ENCODE measurements at places on chromosomes 12 and 14. TPM values are rescaled to one million over a fixed set of nuclear protein-coding genes. Genes with fewer than 3 reads are reported as not detected.

Gene SIX4
- total RNA-seq: 28.8 TPM

Gene FOS
- 98.6 TPM for total RNA-seq

Gene CCDC196
- total RNA-seq: not detected

Gene PPM1H
- 4.6 TPM for total RNA-seq

Gene KRT2
- total RNA-seq: not detected

Gene MAPK1IP1L
- 125 TPM for total RNA-seq

Gene MAP1LC3B2
- 1.5 TPM for total RNA-seq

DNA sequence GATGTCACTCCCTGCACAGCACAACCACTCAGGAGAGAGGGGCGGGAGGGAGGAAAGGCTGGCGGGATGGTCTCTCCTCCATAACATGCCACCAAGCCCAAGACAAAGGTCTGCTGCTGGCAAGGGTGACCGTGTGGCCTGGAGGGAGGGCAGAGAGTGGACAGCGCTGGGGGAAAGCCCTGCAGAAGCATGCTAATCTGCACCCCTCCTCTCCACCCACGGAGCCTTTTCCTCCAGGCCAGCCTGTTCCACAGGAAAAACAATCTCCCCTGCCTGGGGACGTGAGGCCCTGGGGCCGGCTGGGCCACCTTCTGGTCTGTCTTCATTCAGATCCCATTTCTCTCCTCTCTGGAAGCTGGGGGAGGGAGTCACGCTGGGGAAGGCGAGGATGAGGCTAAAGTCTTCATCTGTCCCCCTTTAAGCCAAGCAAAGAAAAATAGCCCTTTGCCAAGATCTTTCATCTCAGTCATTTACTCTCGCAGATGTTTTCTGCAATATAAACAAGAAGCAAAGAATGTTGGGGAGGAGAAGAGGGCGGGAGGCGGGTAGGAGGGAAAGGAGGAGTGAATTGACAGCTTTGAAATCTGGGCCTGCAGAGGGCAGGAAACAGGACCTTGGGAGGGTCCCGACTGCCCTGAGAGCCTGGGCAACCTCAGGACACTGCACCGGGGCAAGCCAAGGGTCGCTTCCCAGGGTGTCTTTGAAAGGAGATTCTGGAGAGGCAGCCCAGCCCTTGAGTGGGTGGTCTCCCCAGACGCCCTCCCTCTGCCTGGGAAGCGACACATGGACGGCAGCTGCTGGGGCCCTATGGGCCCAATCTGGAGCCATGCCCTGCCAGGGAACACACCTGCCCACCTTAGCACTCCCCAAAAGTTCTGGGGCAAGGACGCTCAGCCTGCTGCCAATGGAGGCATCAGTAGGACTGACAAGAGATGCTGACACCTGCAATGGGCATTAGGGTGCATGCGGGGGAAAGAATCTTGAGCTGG, 133.6 kb downstream of the ZFP36L1 start:
- H3K4me3 ChIP-seq: no peak overlapping the region
- no peaks in the 10 kb centered on the region for H3K36me3 ChIP-seq

GRCh38 chr12:89484470-89484869, 40.1 kb downstream of the GALNT4 start:
- no peaks in the 10 kb centered on the region for H3K27me3 ChIP-seq
- no peaks in the 10 kb centered on the region for H3K36me3 ChIP-seq
- no peak overlapping the region for H3K4me3 ChIP-seq
- no peak overlapping the region for H3K27ac ChIP-seq
- H3K4me1 ChIP-seq: peaks cover 9% of the 10 kb centered on the region

DNA sequence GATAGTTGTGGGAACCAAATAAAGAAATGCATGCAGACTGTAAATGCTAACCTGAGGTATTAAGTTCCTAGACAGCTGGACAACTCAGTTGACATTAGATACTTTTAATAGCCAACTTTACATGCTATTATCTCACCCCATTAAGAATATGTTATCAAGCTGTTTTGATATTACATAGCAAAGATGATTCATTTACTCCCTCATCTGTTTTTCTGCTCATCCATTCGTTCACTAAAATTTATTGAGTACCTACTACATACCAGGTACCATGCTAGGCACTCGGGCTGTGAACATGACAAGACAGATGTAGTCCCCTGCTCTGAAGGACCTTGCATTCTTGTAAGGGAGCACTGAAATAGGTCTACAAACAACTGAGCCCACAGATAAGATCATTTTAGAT, 192.4 kb downstream of the DACT1 start:
- DNase-seq: no peak
- H3K4me1 ChIP-seq: no peaks in the 10 kb centered on the region
- no peak overlapping the region for H3K4me3 ChIP-seq
- no peak overlapping the region for H3K27ac ChIP-seq
- H3K27me3 ChIP-seq: no peaks in the 10 kb centered on the region

DNA sequence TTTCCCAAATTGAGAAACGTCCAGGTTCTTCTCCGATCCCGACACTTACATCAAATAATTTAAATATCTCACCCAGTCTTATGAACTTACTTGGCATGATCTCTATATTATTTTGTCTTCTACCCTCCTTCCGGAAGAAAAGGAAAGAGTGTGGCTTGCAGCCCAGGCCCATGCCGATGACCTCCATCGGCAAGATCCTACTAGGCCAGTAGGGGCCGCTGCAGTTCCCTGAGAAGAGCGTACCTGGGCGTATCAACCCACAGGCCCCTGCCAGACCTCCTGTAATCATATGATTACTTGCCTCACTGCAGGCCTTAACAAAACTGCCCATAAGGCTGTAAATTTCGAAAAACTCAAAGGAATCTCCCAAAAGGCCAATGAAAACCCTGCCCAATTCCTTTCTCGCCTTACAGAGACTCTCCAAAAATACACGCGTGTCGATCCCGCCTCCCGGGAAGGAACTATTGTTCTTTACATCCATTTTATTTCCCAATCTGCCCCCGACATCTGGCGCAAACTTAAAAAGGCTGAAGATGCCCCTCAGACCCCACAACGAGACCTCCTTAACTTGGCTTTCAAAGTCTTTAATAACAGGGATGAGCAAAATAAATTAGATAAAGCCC, 69.6 kb downstream of the MOK start:
- peak; percentile 91 for DNase-seq
- H3K36me3 ChIP-seq: no peaks in the 10 kb centered on the region
- H3K4me3 ChIP-seq: no peak overlapping the region
- no peak overlapping the region for H3K27ac ChIP-seq

DNA sequence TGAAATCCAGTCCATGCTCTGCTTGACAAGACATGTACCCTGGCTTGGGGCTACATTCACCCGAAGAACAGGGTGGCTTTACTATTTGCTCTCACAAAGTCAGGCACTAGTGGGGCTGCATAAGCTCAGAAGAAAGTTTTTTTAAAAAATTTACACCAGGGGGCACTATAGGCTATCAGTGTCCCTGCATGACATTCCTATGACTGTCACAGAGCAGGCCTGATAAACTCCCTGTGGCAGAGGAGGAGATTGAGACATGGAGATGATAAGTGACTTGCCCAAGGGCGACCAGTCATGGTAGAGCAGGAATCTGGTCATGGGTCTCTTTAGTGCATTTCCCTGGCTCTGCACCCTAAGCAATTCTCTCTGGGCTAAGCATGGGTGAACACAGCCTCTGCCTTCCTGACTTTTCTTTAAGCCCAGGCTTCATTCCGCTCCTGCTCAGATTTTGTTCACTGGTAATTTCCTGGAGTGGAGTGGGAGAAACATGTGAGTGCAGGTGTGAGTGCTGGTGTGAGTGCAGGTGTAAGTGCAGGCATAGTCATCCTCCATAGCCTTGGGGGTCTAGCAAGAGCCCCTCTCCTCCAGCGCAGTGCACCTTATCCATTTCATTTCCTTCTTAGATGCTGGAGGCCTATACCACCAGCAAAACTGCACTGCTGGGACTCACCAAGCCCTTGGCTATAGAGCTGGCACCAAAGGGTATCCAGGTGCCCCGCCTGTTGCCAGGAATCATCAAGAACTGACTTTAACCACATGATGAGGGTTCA, 91.6 kb downstream of the DHRS2 start:
- no peak overlapping the region for H3K4me3 ChIP-seq
- no peaks in the 10 kb centered on the region for H3K27me3 ChIP-seq
- no peak overlapping the region for H3K27ac ChIP-seq

DNA sequence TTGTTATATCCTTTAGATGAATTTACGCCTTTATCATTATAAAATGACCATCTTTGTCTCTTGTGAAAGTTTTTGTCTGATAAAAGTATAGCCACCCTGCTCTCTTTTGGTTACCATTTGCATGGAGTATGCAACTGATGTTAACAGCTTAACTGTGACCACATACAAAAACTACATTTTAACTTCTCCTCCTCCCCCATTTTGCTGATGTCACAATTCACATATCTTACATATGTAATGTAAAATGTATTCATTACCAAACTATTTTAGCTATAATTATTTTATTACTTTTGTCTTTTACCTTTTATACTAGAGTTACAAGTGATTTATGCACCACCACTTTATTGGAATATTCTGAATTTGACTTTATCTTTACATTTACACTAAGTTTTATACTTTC, 184.5 kb upstream of the NPAS3 start:
- no peaks in the 10 kb centered on the region for H3K27me3 ChIP-seq
- H3K27ac ChIP-seq: no peak overlapping the region
- DNase-seq: no peak

- no peak overlapping the region for H3K4me3 ChIP-seq
- H3K4me1 ChIP-seq: peaks cover 11% of the 10 kb centered on the region
- peak; percentile 73 for DNase-seq
- H3K36me3 ChIP-seq: no peaks in the 10 kb centered on the region
Measured at GRCh38 chr12:98373025-98373554, 142.3 kb upstream of the TMPO start.

GRCh38 chr14:73741386-73741875, 27.2 kb upstream of the PNMA1 start:
- peaks cover 31% of the 10 kb centered on the region for H3K4me1 ChIP-seq
- no peaks in the 10 kb centered on the region for H3K27me3 ChIP-seq
- peak; percentile 60 for DNase-seq

DNA sequence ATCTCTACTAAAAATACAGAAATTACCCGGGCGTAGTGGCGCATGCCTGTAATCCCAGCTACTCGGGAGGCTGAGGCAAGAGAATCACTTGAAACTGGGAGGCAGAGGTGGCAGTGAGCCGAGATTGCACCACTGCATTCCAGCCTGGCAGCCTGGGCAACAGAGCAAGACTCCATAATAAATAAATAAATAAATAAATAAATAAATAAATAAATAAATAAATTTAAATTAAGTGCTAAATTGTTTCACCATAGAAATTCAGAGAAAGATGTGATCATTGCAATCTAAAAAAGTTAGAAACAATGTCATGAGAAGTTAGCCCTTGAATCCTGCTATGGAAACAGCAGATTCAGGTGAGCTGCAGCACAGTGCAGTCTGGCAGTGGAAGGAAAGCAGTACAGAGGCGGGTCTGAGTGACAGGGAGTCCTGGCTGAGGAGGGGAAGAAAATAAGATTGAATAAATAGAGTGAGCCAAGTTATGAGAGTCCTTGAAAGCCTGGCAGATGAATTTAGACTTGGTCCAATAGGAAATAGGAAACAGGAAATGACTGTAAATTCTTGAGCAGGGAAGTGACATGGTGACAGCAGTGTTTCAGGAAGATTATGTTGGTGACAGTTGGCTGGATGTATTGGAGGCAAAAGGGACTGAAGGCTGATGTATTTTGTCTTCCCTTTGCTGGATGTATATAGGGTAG, 241.5 kb downstream of the GXYLT1 start:
- DNase-seq: no peak
- H3K27me3 ChIP-seq: no peaks in the 10 kb centered on the region
- no peak overlapping the region for H3K27ac ChIP-seq

DNA sequence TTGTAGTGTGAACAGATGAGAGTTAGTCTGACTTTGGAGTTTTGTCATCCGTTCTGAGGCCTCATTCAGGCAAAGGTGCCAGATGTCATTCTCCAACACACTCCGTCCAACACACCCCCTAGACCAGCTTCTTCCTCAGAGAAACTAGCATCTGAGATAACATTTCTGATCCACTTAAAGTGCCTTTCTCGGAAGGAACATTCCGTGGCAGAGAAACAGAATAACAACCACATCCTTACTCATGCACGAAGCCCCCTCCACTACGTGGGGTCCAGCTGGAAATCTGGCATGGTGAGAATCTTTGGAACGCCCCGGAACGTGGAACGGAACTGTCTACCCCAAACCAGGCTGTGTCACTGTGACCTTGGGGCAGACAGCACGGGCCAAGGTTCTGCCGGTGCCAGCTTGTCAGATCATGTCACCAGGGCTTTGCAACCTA, 17.0 kb upstream of the BCL7A start:
- H3K27me3 ChIP-seq: no peaks in the 10 kb centered on the region
- peaks cover 6% of the 10 kb centered on the region for H3K4me1 ChIP-seq
- no peak for DNase-seq

DNA sequence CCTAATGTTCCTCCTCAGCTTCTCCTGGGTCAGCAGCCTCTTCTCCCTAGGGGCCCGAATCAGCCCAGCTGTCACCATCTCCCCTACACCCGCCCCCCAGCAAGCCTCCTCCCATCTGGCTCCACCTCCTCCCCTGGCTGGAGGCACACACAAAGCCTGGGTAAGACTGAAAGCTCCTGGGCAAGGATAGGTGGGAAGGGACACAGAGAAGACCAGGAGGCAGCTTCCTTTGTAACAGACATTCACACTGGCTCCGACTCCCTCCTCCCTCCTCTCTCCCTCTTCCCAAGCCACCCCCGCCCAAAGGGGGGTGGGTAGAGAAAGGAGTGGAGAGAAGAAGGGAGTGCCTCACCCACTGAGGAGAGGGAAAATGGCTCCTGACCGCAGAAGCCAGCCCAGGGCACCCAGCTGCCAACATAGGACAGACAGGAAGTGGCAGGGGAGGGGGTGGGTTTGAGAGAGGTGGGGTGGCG, 4.0 kb downstream of the CHD4 start:
- peak; percentile 46 for DNase-seq
- H3K27ac ChIP-seq: peak overlapping the region; percentile 13
- H3K27me3 ChIP-seq: no peaks in the 10 kb centered on the region
- peaks cover 14% of the 10 kb centered on the region for H3K36me3 ChIP-seq

DNA sequence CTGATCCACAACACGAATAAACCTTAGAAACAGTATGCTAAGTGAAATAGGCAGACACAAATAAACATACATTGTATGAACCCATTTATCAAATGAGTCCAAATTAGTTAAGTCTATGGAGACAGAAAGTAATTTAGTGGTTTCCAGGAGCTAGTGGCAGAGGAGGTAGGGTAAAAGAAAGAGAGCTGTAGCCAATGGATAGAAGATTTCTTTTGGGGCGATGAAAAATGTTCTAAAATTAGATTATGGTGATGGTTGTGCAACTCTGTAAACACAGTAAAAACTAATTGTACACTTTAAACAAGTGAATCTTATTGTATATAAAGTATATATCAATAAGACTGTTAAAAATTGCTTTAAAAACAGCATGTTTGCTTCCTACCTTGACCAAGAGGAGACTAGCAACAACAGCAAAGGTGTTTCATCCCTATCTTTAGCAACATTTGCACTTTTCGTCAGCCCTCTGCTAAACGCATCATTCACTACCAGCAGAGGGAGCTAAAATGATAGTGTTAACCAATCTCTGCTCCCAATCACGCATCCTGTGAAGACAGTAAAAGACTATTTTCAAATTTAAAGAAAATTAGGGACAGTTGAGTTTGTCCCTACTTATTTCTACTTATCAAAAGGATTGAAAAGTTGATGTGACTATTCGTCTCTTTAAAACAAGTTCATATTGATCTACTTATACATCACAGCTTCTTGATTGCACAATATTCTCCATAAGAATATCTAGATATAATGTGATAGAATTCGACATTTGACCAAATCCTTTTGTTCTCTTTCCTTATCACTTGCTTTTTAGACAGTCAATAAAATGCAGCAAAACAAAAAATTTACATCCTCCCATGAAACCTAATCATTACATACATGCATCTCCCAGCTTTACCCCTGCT, 24.0 kb upstream of the LGR5 start:
- no peak overlapping the region for H3K27ac ChIP-seq
- H3K27me3 ChIP-seq: no peaks in the 10 kb centered on the region
- H3K36me3 ChIP-seq: no peaks in the 10 kb centered on the region
- H3K4me1 ChIP-seq: no peaks in the 10 kb centered on the region
- peak; percentile 82 for DNase-seq
- no peak overlapping the region for H3K4me3 ChIP-seq

Data from neural progenitor cell (in vitro differentiated cells).